Tibial artery (tissue), 4 donors: ENCODE measurements at places on chromosomes 5 and 9.

- no peak for DNase-seq
Measured at GRCh38 chr5:73189871-73190376, 16.9 kb downstream of the TMEM174 start.

- DNase-seq: no peak
Measured at GRCh38 chr9:127697575-127697974, 9.2 kb upstream of the CFAP157 start.

- DNase-seq: no peak
Measured at GRCh38 chr5:1781107-1781506, 18.5 kb downstream of the MRPL36 start.

DNA sequence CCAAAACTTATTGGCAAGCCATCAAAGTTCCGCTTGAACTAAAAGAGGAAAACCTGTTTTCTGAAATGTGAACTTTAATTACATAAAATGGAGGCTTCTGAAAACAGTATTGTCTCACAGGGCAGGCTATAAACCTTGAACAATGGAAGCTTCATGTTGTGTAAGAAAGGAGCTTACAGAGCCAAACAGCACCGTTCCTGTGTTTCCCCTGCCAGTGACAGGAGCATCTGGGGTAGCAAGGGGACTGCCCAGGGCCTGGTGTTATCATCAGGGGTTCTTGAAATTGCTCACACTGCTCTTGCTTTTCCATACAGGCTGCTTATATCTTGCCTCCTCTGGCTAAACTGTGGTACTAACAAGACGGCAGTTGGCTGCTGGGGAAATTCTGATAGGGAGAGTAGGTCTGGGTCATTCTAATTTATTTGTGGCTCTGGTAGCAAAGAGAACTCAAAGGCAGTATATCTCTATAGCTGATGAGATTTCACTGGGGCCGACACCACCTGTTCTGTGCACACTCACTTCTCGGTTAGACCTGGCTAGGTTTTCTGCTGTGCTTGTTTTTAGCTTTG lies 40.4 kb downstream of the BASP1 start:
- no peak for DNase-seq

DNA sequence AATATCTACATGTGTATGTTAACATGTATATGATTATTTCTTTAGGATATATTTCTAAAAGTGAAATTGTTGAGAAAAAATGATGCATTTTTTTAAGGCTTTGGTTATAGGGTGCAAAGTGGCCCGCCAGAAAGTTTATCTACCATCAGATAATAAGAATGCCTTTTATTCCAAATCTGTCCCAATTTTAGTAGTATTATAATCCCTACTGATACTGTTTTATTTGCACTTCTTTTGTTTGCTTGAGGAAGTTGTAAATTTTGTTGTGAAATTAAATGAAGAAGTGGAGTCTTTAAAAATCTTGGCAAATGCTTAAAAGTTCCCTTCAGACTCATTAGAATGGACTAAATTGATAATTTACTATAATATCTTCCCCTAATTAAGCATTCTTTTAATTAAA lies 73.0 kb downstream of the NIPBL start:
- DNase-seq: no peak

DNA sequence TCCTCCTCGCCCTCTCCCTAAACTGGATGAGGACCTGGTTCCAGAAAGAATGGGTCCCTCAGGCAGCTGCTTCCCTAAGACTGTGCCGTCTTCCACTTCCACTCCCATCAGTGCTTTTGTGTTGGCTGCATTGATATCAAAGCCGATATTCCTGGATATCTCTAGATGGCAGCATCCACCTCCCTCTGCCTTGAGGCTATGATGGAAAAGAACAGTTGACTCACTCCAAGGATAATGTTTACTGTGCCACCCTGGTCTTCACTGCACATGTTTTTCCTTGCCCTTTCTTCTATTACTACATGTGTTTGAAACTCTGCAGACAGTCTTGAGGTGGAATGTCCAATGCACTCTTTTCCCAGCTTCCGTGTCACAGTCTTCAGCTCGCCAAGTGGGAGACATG lies 211.6 kb downstream of the MAST4 start:
- DNase-seq: no peak

GRCh38 chr9:131732636-131733289 lies 7.1 kb downstream of the RAPGEF1 start:
- DNase-seq: no peak

DNA sequence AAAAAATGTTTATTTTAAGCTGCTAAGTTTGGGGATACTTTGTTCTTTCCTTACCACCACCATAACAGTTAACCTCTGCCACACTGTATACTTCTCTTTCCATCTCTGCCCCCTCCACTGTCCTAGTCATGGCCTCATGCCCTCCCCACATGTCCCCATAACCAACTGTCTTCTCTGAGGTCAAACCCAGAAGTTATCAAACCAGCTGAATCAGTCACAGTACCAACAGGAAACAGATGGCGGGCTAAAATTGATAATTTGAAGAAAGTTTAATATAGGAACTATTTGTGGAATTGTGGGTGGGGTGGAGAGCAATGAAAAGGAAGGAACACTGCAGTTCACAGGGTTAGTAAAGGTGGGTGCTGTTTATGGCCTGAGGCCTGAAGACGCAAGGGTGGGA lies 5.7 kb upstream of the DCTN4 start:
- no peak for DNase-seq

DNA sequence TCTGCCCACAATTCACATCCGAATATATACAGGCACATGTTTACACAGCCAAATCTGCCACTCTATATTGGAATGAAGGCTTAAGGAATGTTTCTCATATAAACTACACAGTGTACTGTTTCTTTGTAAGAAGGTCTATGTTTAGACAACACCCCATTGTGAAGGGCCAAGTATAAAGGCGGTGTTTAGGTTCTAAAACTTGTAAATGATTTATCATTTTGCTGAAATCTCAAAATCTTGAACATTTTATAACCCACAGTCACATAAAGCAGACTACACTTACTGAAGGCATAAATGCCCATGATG lies 94.0 kb downstream of the ZNF608 start:
- no peak for DNase-seq

GRCh38 chr5:114838937-114839336 lies 330.8 kb downstream of the TRIM36 start:
- DNase-seq: no peak

- DNase-seq: no peak
Measured at GRCh38 chr5:37938076-37938852, 98.4 kb upstream of the GDNF start.

DNA sequence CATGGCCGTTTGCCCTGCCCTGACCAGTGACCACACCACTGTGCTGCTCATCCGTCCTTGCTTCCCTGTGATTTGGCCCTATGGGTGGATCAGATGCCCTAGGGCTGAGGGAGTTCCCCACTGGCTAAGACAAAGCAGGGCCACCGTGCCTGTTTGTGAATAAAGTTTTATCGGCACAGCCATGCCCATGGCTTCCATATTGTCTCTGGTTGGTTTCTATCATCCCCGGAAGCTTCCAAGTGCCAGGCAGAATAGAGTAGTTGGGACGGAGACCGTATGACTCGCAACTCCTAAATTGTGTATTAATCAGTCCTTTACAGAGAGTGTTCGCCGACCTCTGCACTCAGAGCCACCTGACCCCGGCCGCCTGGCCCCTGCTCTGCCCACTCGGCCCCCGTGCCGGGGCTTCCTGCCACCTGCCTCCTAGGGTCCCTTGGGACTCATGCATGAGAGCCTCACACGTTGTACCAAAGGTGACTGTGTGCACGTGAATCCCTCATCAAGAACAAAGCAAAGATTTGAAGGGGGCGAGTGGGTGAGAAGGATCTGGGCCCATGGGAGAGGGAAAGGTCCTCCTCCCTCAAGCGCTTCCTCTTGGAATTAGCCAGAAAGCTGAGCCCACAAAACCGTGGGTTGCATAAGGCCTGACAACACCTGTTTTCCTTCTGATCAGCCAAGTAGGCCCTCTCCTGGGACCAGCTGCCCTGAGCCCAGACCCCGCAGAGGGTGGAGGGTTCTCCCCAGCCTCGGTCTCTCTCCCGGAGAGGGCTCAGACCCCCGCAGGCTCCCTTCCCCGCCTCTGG lies 11.7 kb upstream of the FCN2 start:
- no peak for DNase-seq

DNA sequence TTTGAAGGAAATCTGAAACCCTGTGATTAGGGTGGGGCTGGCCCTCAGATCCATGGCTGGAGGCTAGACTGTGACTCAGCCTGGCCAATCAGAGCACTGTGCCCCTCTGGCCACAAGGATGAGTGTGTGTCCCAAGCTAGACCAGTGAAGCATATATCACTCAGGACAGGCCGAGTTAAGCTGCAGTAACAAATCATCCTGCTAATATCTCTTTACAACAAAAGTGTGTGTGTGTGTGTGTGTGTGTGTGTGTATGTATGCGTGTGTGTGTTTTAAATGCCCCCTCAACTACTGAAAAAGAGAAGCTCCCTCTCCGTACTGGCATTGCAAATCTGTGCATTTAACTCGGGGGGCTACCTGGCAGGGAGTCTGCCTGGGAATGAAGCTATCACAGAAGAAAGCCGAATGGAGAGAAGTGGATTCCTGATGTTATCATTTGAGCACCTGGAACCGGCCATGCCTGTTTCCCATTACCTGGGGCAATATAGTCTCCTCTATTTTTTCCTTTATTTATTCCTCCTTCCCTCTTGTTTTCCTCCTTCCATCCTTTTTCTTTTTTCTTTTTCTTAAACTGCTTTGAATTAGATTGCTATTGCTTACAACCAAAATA lies 25.6 kb downstream of the STC2 start:
- DNase-seq: no peak

DNA sequence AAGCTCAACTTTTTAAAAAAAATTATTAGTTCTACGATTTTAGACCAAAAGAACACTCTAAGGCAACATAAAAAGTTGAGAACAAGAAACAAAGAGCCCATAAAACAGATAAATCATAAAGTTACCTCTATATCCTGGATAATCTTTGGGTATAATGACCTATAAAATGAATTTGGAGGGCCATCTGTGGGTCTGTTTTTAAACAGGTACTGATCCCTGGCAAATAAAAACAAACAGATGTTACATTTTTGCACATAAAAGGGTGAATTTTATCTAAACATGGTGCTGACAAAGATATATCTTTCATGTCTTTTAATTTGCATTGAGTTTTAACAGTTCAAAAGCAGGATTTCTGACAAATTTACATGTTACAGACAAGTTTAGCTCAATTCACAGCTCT lies 107.6 kb downstream of the FBXW11 start:
- DNase-seq: no peak

- no peak for DNase-seq
Measured at GRCh38 chr5:68080282-68081050, 135.1 kb upstream of the PIK3R1 start.

DNA sequence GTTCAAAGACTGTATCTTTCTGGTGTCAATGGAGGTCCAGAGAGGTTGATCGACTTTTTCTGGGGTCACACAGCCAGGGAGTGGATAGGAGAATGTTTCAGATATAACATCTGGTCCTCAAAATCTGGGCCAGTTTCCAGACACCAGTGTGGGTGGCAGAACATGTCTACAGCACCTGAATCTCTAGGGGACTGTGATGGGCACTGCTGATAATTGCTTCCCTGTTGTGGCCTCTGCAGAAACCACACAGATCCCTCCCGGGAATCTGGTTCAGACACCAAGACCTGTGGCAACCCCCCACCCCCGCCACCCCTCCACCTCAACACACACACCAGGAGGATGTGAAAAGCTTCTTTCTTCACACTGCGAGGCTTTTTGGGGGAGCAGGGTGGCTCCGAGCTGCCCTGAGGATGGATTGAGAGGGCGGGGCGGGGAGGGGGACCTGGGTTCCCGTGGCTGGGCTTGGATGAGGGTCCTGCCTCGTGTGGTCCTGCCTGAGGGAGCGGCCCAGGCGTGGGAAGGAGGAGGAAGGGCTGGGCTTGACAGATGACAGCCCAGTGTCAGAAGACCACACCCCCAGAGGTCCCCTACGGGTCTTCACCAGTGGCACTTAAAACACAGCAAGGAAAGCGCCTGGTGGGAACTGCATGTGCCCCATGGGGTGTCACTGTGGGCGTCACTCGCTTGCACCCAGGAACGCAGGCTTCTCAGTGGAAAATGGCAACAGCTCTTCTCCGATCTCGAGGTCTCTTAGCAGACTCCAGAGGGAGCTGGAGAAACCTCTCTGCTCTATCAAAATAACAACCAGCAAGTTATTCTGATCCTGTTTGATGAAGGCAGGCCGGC lies 55.2 kb downstream of the TRIP13 start:
- DNase-seq: no peak

GRCh38 chr9:123679330-123679987 lies 250.5 kb downstream of the DENND1A start:
- DNase-seq: no peak

DNA sequence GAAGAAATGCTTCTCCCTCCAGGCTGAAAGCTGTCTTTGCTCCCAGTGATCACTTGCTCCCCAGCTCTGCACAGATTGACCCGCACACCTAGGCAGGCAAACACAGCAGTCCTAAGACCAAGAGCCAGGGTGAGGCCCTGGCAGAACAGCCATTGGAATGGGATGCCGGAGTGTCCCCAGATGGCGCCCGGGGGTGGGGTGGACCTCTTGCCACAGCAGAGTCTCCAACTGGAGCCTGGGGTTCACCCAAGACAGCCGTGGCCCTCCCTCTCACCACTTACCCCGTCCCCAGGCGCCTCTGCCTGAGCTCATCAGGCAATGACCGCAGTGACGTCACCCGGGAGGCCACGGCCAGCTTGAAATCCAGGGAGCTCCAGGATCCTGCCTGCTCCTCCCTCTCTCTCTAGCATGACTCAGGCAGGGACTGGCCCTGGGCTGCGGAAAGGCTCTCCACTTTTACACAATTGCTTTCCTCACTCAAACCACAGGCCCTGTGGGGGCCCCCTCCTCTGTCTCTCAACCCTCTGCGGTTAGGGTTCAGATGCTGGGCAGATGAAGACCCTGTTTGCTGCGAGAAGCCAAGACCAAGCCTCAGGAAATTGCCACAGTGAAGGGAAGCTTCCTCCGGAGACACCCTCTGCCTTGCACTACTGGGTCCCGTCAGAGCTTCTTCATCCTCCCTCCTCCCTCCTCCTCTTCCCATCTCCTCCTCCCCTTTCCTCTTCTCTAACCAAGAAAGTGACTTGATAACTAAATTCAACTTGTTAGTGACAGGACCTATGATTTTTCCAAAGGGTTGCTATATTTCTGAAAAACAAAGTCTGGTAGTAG lies 24.3 kb upstream of the PTGES start:
- peak; percentile 97 for DNase-seq

DNA sequence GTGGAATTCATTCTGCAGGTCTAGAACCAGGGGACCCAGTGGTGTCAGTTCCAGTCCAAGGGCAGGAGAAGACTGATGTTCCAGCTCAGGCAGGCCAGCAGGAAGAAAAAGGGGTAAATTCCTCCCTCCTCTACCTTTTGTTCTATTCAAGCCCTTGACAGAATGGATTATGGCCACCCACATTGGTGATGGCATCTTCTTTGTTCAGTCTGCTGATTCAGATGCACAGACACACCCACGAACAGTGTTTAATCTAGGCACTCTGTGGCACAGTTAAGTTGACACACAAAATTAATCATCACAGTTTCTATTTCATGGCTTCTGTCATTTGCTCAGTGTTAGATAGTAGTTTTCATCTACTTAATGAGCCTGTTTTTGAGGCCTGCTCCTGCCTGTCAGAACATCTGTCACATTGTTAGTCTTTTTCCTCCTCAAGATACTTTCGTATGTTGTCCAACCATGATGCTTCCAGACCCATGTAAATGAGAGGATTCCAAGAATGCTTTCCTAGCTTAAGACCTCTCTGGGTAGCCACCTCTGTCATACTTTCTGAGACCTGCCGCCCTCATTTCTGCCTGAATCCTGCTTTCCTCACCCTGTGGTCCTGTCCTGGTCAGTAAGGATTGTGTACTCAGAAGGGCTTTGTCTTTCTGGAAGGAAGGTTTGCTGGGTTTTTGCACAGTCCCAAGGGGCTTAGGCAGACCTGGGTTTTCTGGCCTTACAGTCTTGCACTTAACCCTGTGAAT lies 72.5 kb downstream of the SPIN1 start:
- DNase-seq: no peak
